ACHN (cell line): ENCODE measurements at places on chromosomes 6 and 20.

DNA sequence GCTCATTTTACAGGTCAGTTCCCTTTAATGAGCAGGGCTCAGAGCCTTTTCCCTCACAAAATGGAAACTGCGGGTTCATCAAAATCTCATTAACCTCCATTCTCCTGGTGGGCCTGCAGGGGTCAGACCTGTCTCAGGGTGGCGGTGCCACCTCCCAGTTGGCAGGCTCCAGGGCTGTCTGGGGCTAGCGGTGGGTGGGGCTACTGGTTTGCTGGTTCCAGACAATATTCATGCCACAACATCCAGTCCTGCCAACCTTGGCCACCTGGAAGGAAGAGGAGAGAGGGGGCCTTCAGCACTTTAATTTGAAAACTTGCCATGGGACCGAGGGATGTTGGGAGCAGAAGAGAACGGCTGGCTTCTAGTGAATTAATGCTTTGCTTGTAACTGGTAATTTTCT is 41.9 kb upstream of the CTNNBL1 start:
- no peak for DNase-seq

- DNase-seq, result no peak
These were observed 9.7 kb upstream of the TNFRSF6B start for GRCh38 chr20:63686492-63687321.

GRCh38 chr6:2931055-2931454 is 27.9 kb upstream of the SERPINB9 start:
- no peak for DNase-seq

DNA sequence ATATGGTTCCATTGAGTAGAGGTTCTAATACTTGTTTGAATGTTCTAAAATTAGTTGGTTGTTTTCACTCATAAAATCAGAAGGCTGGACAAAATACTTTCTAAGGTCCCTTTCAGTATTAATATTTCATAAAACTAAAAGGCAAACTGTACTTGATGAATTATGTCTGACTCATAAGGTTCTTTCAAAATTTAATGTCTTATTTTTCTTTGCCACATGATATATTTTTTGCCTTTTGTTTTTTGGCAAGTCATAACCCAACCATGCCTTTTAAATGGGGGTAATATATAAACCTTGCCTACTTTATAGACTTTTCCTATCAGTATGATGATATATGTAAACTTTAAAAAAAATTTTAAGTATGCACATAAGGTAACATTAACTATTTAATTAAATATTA is 244.7 kb downstream of the PTPRK start:
- DNase-seq, result no peak

DNA sequence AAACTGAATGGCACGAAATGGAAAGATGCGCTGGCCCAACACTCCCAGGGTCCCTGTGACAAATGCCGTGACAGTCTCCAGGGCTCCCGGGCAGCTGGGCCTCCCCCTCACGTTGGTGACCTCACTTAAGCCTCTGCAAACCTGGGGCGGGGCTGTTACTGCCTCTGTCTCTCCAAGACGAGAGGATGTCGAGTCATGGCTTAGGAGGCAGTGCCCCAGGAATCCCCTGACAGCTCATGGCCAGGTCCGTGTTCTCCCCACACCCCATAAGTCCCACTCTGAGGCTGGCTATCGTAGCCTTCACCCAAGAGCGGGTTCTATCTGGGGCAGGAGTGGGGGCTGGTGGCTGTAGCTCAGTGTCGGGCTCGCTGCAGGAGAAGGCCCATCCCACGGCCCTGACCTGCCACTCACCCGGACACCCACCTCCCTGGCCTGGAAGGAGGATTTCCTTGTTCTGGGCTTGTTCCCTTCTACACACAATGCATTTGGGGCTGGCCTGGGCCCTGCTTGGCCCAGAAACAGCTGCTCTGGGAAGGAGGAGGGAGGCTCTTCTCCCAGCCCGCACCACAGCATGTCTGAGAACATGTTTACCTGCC is 5.6 kb upstream of the RPS21 start:
- DNase-seq, result peak; percentile 49

DNA sequence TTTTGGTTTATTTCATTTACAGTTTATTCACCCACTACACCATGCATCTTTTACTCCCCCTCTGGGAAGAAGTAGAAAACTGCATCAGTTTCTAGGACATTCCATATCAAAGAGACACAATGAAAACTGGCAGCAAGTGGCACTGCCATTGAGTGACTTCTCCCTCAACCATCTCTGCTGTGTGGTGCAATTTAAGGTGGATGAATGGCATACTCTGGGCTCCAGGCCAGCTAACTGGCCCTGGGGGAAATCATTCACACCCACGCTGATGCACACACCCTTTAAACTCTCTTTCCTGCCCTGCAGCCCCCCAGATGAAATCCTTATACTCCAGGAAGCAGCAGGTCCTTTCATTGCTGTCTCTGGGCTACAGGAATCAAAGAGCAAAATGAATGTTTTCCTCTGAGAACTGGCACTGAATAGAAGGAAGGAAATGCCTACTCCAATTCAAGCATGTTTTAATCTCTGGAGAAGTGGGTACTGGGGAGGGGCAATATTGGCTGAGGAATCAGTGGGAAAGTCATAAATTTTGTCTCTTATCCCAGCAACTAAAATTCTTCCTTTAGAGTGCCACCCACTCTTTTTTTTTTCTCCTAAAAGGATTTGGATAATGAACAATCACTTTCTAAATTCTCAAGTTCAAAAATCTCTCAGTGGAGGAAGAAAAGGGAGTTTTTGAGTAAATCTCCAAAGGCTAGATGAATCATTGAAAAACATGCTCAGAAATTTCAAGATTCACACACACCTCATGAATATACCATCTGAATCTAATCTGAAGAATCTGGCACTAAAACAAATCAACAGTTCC is 16.9 kb upstream of the RFPL4B start:
- DNase-seq, result no peak

GRCh38 chr6:90537027-90537426 is 49.8 kb downstream of the MAP3K7 start:
- no peak for DNase-seq

- DNase-seq, result no peak
These were observed 30.1 kb downstream of the SF3B5 start for GRCh38 chr6:144065213-144065660.

- DNase-seq, result no peak
These were observed 96.8 kb downstream of the PREX1 start for GRCh38 chr20:48730977-48731376.

DNA sequence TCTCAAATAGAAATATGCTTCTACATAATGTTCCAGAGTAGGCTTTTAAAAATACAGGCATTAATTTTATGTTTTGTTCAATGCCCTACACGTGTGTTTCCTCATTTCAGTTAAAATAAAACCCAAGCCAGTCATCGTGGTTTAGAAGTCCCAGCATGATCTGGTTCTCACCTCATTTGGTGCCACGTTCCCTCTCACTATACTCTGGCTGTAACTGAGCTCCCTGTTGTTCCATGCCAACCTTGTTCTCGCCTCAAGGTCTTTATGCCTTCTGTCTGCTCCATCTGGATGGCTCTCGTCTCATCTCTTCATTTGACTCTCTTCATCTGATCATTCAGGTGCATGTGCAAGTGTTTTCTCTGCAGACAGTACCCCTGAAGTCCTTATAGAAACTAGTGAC is 32.6 kb downstream of the HDGFL1 start:
- DNase-seq, result no peak

DNA sequence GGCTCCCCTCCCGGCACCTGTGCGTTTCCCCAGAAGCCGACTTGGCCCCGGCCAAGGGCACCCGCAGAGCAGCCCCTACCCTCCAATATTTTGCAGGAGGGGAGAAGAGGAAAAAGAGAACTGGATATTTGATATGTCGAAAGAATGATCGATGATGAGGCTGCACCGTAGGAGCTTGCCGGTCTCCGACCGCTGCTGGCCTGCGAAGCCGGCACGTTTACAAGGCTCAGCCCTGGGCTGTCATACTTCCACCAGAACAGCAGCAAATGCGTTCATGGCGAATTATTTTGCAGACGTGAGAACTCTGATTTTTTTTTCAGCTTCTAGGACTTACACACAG is 296.7 kb downstream of the TFAP2C start:
- DNase-seq, result no peak

DNA sequence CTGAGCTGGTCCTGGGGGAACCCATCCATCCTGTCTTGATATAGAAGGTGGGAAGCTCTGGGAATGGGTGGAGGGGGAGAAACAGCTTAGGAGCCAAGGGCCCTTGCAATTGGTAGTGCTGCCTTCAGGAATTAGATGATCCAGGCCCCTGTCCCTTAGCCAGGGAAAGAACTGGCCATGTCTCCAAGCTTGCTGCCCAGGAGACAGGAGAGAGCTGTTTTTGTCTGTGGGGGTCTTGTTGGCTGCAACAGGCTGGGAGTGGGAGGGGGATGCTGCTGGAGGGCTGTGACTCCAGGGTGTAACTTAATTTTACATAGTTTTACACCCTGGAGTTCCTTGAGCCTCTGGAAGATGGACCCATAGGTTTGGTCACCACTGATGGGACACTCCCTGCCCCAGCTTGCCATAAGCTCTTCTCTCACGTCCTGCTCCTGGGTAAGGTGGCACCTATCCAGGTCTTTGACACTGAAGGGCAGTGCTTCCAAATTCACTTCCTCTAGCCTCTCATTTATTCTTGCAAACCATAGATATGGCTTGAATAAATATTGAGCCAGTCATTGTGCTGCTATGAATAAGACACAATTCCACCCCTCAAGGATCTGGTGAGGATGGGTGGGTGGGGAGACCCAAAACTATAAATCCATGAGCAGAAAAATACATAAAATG is 16.8 kb downstream of the VEGFA start:
- no peak for DNase-seq

- no peak for DNase-seq
These were observed 851.2 kb downstream of the DHX35 start for GRCh38 chr20:39813190-39813829.

- DNase-seq, result peak; percentile 97
These were observed 98.5 kb downstream of the LY86 start for GRCh38 chr6:6686748-6687601.

- DNase-seq, result no peak
These were observed 745.5 kb downstream of the C6orf118 start for GRCh38 chr6:164563924-164564323.

DNA sequence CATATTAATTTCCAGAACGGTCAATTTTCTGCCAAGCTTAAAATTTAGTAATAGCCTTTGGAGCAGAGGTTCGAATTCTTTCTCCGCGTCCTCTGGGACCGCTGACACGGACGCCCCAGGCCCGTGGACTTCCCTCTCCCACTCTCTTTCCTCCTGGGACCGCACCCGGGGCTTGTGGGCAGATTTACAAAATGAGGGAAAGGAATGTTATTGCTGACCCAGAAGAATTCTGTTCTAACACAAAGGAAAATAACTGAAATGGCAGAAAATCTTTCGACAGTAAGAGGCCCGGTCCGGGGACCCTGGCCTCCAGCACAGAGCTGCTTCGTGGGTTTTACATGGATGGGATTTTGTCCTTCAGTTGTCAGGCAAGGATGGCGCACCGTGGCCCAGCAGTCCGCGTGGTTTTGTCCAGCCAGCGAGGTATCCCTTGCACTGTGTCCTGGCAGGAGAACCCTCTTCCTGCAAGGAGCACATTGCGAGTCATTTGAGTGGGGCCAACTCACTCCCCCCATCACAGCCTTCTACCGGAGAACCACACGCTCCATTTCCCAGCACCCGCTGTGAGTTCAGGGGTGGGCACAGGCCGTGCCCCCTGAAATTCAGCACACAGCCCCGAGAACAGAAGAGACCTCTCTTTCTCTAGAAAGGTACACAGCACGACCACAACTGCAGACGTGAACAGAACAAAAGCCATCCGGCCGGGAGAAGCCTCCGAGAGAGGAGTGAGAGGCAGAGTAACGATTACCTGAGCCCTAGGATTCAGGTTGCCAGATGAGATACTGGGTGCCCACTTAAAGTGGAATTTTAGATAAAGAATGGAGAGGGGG is 106.0 kb upstream of the AFDN start:
- no peak for DNase-seq

DNA sequence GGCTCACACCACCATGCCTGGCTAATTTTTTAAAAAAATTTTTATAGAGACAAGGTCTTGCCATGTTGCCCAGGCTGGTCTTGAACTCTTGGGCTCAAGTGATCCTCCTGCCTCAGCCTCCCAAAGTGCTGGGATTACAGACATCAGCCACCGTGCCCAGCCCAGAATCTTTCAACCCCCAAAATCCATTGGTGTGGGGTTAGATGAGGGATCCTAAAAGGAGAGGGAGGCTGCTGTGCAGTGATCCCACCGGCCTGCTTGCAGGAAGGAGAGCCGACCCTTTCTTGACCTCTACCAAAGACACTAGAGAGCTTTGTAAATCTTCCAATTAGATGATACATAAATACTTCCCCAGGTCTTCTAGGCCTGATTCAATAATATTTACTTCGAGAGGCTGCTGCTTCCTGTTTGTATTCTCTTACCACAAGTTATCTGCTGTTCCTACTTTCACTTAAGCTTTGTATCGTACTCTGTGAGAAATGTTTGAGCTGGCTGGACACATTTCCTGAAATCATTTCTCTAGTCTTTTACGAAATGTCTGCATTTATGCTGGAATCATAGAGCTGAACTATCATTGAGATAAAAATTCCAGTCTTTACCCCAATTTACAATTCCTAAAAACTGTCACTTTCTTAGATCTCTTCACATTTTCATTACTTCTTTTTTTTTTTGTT is 49.3 kb upstream of the IER3 start:
- DNase-seq, result no peak

DNA sequence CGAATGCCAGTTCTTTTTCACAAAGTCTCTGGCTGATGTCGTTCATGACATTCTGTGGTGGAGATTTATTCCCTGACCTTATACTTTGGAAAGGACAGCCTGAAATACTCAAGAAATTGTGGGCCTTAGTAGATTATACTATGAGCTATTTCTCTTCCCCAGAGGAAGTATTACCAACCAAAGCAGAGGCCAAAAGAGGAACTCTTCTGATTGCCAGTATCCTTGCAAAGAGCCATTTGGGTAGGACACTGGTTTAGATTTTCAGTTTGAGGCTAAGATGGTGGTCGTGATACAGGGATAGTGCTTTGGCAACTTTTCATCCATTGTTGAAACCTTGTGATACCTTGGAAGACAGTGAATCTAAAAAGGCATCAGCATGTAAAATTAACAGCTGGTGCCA is 327.3 kb downstream of the HACE1 start:
- DNase-seq, result no peak

GRCh38 chr6:38678178-38678760 is 24.7 kb downstream of the GLO1 start:
- no peak for DNase-seq

DNA sequence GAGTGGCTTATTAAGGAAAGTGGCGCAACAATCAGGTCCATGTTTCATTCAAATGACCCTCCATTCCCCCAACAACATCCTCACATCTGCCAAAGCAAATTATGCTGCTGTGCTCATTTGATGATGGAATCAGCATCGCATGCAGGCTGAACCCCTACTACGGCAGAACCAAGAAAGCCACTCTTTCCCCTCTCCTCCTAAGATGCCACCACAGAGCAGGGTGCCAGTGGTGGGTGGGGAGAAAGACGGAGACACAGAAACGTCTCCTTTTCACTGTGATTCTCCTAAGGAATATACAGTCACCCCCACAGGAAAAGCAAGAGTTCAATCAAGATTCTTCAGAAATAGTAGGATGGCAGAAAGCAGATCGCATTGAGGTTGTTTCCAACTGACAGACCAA is 17.1 kb downstream of the HEBP2 start:
- no peak for DNase-seq

GRCh38 chr20:44584162-44584561 is 1.8 kb downstream of the PKIG start:
- no peak for DNase-seq

- DNase-seq, result no peak
These were observed 389.8 kb downstream of the GRIK2 start for GRCh38 chr6:101783287-101783686.

GRCh38 chr6:145332011-145332410 is 403.3 kb downstream of the EPM2A start:
- DNase-seq, result no peak

GRCh38 chr6:166167258-166167731 is 356 bp downstream of the TBXT start:
- no peak for DNase-seq
